ENCODE measurements at places on chromosomes 5 and 9. TPM values are rescaled to one million over a fixed set of nuclear protein-coding genes. Genes with fewer than 3 reads are reported as not detected.

GRCh38 chr5:124179819-124180218 is 566.6 kb downstream of the ZNF608 start:
- DNase-seq, result no peak

DNA sequence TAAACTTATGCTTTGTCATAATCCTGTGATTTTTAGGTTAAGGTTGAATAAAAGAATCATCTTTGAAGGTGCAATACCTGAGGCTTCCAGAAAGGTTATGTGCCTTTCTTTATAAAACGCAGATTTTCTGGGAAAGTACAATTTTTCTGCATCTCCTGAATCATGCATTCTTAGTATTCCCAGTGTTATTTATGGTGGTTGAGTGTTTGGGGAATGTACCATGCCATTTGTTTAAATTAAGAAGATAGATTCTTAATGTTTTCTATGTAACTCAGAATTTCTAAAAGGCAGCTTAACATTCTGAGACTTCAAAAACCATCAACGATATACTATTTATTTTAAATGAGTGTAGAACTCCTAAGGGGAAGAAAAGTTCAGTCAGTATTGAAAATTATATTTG is 108.1 kb upstream of the FBN2 start:
- DNase-seq, result no peak

Gene DEPDC1B
- 0.20 TPM for total RNA-seq

- peak; percentile 91 for DNase-seq
These were observed at the start of gene ZBED3 for GRCh38 chr5:77086689-77087483. TSS of gene ZBED3 (minus strand) at chr5:77087285. CDS start at chr5:77077878, 9,407 bp downstream.

- DNase-seq, result no peak
These were observed 599.5 kb upstream of the PTGER4 start for GRCh38 chr5:40080191-40080590.

DNA sequence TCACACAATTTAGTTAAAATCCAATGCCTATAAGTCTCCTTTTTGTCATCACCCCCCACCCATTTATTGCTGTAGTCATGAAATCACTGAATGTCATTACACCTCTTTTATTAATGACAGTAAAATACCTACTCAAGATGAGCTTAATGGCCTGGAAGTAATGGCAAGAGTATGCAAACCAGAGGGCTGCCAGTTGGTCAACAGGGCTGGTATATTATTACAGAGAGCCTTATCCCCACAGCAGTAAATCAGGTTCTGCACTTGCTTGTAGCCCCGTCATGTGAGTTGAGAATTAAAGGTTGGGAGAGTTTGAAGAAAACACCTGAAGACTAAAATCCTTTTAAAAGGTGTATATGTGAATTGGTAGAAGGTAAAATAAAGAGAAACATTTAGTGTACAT is 372.4 kb downstream of the MAT2B start:
- DNase-seq, result no peak

DNA sequence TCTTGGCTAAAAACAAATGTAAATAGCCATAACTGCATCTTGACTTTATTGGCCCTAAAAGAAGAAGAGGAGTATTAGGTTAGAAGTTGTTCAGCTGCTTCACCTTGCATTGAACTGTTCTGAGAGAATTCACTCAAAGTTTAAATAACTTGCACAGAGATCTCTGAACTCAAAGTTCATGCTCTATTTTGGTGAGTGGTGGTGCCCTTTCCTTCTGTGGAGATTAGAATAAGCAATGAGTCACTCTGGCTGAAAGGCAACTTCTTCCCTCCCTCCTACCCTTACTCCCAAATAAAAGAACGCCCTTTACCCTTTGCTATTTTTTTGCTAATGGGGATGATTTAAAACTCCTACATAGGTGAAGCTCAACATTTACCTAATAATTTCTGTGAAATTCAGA is 48.9 kb downstream of the ERMP1 start:
- DNase-seq, result no peak

- no peak for DNase-seq
These were observed 30.0 kb upstream of the SH3RF2 start for GRCh38 chr5:145906401-145906800.

DNA sequence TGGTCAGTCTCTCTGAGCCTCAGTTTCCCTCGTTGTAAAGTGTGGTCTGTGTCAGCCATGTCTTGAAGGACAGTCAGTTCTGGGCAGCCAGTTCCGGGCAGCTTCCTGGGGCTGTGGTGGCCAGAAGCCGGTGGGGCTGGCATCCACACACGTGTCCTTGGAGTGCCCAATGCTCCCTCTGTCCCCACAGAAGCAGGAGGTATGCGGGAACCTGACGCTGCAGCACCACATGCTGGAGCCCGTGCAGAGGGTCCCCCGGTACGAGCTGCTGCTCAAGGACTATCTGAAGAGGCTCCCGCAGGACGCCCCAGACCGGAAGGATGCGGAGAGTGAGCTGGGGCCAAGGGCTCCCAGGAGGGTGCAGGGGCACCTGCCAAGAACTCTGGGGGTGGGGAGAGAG is 48.4 kb upstream of the SUSD3 start:
- peak; percentile 48 for DNase-seq

DNA sequence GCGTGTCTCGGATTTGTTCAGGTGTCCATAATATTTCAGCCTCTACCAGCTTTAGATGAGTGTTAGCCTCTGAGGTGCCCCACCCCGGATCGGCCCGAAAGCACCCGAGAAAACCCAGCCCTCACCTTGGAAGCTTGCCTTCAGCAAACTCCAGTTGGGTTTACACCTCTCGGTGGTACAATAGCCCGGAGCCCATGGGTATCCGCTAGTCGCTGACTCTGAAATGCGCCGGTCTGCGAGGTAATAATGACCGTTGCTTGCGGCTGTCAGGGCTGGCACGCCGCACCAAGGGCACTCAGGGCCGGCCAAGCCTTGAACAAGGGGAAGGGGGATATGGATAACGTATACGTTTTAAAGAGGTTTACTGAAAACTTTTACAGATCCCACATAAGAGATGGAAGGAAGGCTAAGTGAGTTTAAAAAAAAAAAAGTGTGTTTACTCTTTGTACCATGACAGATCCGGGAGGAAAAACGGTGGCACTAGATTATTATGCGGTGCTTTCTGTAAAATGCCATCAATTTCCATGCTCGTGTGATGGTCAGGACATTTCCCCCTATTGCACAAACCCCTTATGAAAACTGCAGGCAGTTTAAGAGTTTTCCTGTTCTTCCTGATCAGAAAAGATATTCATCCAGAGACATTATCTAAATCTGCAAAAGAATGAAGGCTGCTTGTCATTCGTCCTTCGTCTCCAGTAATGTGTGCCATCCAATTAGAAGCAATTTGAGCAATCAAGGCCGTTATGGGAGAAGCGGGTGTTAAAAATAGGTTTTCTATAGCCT is 124.2 kb downstream of the TMEM161B start:
- DNase-seq, result no peak

DNA sequence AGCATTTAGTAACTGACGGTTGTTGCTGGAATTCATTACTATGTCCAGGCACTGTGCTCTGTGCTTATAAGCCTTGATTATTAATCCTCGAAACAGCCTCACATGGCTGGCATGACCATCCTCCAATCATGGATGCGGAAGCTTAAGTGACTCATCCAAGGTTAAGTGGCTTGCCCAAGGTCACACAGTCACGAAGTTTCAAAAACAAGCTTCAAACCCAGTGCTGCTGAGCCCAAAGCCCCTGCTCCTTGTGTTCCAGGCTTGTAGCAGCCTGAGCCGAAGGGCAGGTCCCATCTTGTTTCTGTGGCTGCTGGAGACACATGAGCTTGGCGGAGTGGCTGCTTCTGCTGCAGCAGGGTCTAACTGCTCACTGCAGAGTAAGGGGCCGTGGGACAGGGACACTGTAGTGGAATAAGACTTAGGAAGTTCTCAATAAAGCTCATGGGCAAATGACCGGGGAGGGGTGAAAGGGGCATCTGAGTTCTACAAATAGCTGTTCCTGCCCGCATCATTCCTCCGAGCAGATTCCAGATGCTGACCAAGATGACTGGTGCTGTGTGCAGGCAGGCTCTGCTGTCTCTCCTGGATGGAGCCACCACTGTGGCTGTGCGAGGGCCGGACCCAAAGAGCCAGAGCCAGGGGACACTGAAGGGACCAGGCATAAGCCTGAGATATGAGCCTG is 32.4 kb downstream of the WHRN start:
- no peak for DNase-seq

GRCh38 chr5:44199408-44199807 is 189.8 kb downstream of the FGF10 start:
- no peak for DNase-seq

Gene ASPN
- total RNA-seq, result 7.5 TPM

Gene OR13F1
- not detected for total RNA-seq

GRCh38 chr9:15635752-15636151 is 82.9 kb downstream of the CCDC171 start:
- no peak for DNase-seq

GRCh38 chr5:15926586-15926985 is 253.0 kb downstream of the MARCHF11 start:
- no peak for DNase-seq

Gene DNAJB5
- total RNA-seq, result 8.3 TPM

DNA sequence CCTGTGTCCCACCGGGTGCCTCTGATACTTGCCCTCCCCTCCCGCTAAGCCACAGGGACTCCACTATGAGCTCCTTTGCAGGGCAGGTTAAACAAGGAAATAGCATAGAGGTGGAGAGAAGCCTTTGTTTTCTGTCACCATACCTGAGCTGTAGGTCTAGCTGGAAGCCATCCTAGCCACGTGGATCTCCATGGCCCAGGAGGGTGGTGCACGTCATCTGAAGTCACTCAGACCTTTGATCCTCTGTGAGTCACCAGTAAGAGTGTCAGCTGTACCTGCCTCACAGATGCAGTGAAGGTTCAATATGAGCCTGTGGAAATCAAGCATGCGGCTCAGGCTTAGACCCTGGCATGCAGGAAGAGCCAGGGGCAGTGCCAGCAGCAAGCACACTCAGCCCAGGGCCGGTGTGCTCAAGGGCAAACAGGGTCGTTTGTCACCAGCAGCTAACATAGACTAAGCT is 55.1 kb downstream of the ASS1 start:
- DNase-seq, result no peak

Gene IL33
- total RNA-seq, result 64.8 TPM

Gene LECT2
- total RNA-seq, result not detected

Gene DMRTA1
- 1.8 TPM for total RNA-seq

DNA sequence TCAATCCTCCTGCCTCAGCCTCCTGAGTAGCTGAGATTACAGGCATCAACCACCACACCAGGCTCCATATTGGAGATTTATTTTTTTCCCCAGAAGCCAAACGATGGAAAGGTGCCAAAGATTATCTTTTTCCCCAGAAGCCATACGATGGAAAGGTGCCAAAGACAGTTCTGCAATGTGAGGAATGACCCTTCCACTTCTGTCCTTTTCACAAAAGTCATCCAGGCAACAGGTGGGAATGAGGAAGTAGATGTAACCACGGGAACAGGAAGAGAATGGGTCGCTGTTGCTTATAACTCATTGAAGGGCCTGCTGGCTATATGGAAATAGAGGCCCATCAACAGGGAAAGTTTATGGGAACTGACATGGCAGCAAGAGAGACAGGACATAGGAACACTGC is 233.7 kb upstream of the MSX2 start:
- no peak for DNase-seq

DNA sequence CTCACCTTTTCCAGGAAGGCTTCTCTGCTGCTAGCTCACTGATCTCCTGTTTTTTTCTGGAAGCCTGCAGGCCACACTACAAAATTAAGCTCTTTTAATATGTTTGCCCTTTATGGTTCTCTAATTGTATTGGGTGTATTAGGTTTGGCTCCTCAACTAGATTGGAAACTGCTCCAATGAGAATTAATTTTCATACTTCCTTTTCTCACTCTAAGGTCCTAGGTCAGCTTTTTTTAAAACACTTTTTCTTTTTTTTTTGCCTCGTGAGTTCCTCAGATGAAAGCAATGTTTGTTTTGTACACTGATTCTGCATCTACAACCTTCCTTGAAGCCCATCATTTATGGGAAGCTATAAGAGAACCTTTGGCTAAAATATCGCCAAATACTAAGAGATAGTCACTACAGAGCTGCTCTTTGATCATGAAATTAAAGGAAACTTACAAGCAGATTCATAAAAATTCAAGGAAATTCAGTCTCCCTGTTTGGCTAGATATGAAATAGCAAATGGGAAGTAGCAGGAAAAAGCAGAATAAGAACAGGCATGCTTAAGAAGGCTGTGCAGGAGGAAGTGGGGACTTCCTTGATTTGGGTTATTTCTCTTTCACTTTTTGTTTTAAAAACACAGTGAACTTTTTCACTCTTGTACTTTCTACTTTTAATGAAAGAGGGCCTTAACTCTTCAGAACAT is 55.2 kb upstream of the FYB1 start:
- DNase-seq, result no peak

Gene MAMDC4
- 12.9 TPM for total RNA-seq

GRCh38 chr5:180862645-180863044 is 1.6 kb upstream of the ZFP62 start:
- DNase-seq, result no peak

- no peak for DNase-seq
These were observed 8.8 kb upstream of the C5orf15 start for GRCh38 chr5:133977161-133977787.

GRCh38 chr5:100165309-100165708 is 369.9 kb upstream of the FAM174A start:
- no peak for DNase-seq

DNA sequence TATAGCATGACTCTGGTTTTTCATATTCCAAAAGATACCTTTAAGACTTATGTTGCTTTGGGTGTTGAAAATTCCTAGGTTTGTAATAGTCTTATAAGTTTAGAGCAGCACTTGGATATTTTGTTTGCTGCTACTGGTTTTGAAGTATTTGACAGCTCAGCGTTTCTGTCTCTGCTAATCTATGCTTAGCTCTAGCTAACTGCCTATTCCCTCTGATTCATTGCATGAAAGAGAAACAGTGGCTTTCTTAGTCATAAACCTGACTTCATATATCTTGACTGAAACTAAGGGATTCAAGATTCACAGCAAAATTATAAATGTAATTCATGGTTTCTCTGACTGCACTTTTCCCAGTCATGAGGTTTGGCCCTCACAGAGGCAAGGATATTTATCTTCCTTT is 35.6 kb upstream of the ANXA1 start:
- DNase-seq, result no peak

GRCh38 chr9:38482918-38483592 is 58.8 kb upstream of the IGFBPL1 start:
- no peak for DNase-seq

DNA sequence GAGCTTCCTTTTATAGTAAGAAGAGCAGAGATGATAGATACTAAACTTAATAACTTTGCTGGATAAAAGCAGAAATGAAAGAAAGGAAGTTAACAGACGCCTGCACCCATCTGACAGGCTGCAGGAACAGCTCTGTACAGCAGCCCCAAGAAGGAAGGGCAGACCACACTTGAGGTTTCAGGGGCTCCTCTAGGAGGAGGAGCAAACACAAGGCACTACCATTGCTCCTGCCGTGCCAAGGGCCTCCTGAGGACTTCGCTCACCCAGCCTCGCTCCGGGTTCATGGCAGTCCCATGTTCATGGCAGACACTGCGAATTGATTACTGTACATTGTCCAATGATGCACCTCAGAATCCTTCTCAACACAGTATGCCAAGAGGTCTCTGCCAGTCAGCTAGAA is 85.1 kb downstream of the AMBP start:
- no peak for DNase-seq

Gene ANP32B
- 107 TPM for total RNA-seq

GRCh38 chr5:179310439-179311090 is 34.7 kb downstream of the ADAMTS2 start:
- peak; percentile 52 for DNase-seq

- DNase-seq, result no peak
These were observed 38.9 kb upstream of the CTXN3 start for GRCh38 chr5:127609957-127610356.

Gene PNPLA7
- total RNA-seq, result 13.7 TPM

GRCh38 chr9:109893241-109893640 is 113.2 kb downstream of the PALM2AKAP2 start:
- DNase-seq, result no peak

GRCh38 chr5:139765409-139766217 is 30.0 kb upstream of the PSD2 start:
- DNase-seq, result peak; percentile 92
